ENCODE measurements at places on chromosomes 3 and 15. TPM values are rescaled to one million over a fixed set of nuclear protein-coding genes. Genes with fewer than 3 reads are reported as not detected.
A peak's percentile ranks its signal among the peaks of the same experiment; 100 is the strongest.

DNA sequence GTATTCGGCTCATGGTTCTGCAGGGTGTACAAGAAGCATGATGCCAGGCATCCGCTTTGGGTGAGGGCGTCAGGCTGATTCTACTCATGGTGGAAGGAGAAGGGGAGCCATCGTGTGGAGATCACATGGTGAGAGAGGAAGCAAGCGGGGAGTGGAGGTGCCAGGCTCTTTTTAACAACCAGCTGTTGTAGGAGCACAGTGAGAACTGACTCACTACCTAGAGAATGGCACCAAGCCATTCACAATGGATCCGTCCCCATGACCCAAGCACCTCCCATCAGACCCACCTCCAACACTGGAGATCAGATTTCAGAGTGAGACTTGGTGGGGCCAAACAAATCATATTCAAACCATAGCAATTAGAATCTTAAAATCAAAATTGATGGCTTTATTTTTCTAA is 259.8 kb upstream of the CTDSPL start:
- DNase-seq: no peak

DNA sequence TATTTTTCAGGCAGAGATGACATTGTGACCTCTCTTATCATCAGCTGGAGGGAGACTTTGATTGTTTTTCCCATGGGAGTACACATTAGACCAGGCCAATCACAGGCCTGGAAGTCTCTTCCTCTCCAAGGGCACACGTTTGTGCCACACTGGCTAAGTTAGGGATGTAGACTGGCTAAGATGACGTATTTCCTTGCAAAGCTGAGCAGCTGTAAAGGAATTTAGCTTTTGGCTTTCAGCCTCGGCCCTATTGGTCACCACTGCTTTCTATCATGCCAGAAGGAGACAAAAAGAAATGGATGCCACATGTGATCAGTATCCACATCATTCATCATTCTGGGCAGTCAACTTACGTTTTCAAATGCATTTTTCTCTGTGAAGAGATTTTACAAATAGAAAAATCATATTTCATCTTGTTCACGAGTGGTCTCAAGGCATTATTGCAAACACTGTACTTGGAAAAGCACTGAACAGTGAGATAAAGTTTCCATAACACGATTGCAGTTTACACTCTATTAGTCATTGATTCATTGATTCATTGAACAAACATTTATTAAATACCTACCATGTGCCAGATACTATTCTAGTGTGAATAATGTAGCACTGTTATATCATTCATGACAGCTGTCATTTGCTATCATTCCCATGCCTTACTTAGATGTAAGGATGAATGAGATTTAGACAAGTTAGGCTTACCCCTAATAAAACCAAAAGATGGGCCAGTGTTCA is 27.0 kb upstream of the RNF7 start:
- no peak for DNase-seq

GRCh38 chr3:172270557-172271166 is 177.6 kb downstream of the GHSR start:
- DNase-seq: no peak

DNA sequence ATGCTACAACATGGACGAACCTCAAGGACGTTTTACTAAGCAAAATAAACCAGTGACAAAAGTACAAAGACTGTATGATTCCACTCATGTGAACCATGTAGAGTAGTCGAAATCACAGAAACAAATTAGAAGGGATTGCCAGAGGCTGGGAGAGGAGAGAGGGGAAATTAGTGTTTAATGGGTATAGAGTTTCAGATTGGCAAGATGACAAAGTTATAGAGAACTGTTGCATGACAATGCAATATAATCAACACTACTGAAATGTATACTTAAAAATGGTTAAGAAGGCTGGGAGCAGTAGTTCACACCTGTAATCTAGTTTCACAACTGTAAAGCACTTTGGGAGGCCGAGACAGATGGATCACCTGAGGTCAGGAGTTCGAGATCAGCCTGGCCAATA is 36.9 kb downstream of the PLS1 start:
- peak; percentile 33 for DNase-seq

DNA sequence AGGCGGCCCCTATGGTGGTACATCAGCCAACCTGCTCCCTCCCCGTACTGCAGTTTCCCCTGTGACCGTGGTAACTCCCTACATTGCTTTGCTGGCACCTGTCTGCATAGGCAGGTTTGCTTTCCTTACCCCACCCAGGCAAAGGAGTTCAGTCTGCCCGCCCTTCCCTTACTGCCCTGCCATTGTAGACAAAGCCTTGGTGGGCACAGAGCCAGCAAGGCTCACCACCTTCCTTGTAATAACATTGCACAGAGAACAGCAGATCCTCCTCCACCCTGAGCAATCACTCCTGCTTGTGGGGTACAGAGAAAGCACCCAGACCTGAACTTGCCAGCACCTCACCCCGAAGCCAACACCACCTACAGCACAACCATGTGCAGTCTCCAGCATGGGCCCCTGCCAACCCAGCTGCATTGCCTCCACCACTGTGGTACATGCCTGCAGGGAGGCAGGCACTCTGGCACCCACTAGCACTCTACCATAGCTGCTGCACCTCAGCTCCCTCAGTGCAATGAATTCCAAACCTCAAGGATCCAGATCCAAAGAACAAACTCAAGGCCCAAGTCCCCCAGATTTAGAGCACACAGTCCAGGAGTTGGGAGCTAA is 192.7 kb upstream of the KCNMB2 start:
- no peak for DNase-seq

DNA sequence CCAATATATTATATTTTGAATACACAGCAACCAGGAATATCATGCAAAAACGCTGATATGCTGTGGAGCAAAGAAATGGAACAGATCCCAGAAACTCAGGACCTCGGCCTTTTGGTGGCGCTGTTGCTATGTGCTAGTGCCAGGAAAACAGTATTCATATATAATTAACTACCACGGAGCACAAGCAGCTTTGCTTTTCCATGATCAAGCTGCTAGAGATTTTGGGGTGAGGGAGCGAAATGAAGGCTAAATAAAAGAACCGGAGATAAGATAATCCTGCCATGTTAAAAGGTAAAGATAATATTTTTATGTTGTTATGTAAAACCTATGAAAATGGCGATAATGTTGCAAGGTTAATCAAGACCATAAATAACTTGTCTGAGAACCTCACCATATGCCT is 157.7 kb upstream of the FAM3D start:
- DNase-seq: peak; percentile 47

- no peak for DNase-seq
Observed at GRCh38 chr3:5699313-5699712, 511.8 kb downstream of the EDEM1 start.

- no peak for DNase-seq
Observed at GRCh38 chr15:36888011-36888992, 212.0 kb downstream of the MEIS2 start.

GRCh38 chr3:23202921-23203707 is at the start of gene UBE2E2:
TSS of gene UBE2E2 (plus strand) at chr3:23203327.
- peak; percentile 60 for DNase-seq

The C2CD4B gene
- total RNA-seq: 0.70 TPM

The GALNT15 gene
- total RNA-seq: not detected

The TUSC7 gene
- total RNA-seq: not detected

The TRH gene
- total RNA-seq: not detected

The TBC1D5 gene
- 44.5 TPM for total RNA-seq

The ERICH6 gene
- 0.24 TPM for total RNA-seq

The IQCF6 gene
- not detected for total RNA-seq

The IFT80 gene
- 25.4 TPM for total RNA-seq

The BMF gene
- 18.5 TPM for total RNA-seq

The RASGRP1 gene
- total RNA-seq: not detected
